Suppressor macrophage treated with lipopolysaccharide for 4 hours (primary cell): ENCODE measurements at places on chromosomes 12 and 14.

GRCh38 chr12:80293347-80293746 lies 150.7 kb upstream of the PTPRQ start:
- DNase-seq: no peak

DNA sequence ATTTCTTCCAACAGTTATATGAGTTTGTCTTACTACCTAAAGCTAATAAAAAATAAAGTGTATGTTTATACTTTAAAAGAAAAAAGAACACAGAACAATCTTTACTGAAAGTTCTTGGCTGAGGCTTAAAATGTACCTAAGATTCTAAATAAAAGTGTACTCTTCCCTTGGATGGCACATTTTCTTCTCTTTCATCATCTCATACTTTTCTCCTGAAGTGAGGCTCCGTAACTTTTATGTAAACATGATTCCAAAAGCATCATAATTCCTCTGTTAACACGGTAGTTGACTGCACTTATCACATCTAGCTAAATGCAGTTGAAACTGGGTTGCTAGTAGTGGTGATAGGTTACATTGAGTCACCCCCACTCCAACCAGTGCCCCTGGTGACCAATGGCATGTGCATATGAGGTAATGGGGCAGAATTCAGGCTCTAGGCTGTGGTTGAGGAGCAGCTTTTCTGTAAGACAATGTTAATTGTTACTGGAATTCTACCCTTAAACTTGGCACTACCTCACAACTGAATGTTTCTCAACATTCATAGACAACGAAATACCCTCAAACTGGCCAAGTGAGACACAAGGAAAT lies 38.4 kb downstream of the WASHC3 start:
- DNase-seq: no peak

GRCh38 chr14:100082723-100083122 lies 17.5 kb downstream of the EVL start:
- no peak for DNase-seq

DNA sequence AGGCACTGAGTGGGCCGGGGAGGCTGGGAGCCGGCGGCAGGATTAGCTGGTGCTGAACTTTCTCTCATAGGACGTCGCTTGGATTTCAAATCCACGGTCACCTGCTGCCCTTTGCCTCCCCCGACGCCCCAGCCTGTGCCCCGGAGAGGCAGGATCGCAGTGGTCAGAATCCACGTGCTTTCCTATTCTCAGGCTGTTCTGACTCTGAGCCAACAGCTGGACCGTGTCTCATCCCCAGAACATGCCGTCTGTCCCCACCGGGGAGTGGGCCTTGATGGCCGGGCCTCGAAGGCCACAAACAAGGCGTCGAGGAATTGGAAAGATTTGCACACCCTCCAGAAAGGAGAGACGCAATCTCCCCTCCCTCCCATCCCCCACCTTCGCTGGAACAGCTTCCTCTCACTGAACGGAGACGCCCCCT lies 18.5 kb upstream of the MLXIP start:
- DNase-seq: no peak

DNA sequence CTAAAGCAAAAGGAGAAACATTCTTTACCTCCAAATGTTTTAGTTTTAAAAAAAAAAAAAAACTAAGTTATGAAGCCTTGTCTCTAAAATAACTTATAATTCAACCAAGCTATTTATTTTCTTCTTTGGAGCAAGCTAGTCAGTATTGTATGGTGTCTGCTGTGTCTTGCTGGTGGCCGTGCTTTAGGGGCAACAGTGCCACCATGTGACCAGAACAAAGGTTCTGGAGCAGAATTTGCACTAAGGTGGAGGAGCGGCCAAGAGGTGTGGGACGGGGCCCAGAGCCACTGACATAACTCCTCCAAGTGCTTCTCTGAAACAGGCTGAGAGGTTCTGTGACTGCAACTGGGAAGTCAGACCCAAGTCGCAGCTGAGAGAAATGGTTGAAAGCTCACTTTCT lies 4.5 kb downstream of the FICD start:
- no peak for DNase-seq

DNA sequence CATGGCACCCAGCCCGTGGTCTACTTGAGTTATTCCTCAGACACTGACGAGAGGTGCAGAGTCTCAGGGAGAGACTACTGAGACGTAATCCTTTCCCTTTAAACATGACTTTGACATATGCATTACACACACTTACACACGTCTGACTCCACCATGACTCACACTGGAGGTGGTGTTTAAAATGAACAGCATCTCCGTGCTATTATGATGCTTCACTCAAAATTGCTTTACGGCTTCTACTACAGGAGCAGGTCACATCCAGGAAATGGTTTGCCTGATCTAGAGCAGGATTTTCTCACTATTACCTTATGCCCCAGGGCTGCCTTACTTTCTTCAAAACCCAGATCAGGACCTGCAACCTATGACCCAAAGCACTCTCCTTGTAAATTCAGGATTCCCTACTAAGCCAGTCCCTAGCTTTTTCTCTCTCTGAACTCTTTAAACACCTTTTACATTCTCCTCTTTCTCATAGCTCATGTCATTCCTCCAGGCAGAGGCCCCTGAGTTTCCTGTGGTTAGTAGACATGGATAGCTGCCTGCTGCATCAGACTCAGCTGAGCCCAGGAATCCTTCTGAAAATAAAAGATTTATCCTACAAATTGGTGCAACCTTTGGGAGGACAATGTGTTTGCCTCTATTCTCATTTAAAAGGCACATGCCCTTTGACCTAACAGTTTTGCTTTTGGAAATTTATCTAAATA lies 31.2 kb downstream of the TMCC3 start:
- DNase-seq: peak; percentile 53

DNA sequence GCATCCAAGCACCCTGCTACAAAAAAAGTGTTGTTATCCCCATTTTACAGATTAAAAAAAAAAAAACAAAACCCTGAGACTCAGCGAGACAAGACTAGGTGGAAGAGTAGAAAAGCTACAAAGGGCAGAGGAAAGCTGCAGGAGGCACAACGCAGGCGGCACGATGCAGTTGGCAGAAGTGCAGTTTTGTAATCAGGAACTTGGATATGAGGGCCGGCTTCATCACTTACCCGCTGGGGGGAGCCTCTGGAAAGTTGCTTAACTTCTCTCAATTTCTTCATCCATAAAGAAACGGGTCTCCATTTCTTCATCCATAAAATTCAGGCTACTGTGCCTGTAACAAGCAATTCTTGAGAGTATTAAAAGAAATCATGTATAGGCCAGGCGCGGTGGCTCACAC lies 33.1 kb upstream of the CCDC60 start:
- DNase-seq: no peak
